ENCODE measurements at places on chromosomes 12 and 14.

- DNase-seq, result no peak
Observed at GRCh38 chr14:71606575-71606974, 325.7 kb upstream of the RGS6 start.

DNA sequence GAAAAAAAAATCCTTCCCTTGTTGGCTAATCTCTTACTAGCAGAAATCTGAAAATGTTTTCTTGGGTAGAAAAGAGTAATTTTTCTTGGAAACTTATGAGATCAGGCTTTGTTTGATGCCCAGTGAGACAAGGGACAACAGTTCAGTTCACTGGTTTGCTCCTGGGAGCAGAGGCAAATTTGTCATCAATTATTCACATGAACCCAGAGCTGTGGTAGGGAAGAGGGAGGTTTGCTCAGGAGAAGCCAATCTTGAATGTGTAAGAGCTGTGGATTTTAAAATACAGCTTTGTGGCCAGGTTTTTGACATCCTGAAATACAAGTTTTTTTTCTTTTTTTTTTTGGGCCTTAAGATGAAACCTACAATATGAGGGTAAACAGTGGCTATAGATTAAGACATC lies 426.6 kb downstream of the ATP23 start:
- peak; percentile 64 for DNase-seq

DNA sequence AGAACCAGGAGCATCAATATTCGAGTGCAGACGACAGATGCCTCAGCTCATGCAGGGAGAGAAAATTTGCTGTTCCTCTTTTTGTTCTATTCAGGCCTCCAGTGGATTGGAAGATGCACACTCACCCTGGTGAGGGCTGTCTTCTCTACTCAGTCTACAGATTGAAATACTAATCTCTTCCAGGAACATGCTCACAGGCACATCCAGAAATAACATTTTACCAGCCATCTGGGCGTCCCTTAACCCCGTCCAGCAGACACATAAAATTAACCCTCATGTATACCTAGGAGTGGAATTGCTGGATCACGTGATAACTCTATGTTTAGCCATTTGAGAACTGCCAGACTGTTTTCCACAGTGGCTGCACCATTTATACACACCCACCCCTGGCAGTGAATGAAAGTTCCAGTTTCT lies 4.5 kb upstream of the OAS2 start:
- DNase-seq, result no peak

DNA sequence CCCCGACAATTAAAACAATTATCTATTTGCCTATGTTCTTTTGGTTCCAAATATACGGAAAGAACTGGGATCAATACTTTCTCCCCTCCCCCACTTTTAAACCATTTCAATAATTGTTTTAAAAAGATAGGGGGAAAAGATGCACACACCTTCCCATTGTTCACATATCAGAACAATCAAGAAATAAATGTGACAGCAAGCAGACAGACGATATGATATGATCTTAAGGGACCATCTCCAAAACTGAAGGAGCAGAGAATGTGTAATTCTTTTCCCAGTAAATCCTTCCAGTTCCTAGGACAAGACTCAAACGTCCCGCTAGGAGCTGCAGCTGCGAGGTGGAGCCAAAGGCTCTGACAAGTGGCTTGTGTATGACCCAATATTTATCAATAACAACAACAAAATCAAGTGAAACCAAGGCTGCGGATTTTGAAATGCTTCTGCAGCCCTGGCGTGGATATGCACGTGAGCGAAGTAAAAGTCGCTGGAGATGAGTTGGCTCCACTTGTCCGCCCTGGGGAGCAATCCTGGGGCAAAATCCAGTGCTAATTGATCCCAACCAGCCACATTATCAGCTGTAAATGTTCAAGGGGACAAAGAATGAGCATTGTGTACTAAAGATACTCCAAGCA lies 8.2 kb upstream of the FOXG1 start:
- no peak for DNase-seq

DNA sequence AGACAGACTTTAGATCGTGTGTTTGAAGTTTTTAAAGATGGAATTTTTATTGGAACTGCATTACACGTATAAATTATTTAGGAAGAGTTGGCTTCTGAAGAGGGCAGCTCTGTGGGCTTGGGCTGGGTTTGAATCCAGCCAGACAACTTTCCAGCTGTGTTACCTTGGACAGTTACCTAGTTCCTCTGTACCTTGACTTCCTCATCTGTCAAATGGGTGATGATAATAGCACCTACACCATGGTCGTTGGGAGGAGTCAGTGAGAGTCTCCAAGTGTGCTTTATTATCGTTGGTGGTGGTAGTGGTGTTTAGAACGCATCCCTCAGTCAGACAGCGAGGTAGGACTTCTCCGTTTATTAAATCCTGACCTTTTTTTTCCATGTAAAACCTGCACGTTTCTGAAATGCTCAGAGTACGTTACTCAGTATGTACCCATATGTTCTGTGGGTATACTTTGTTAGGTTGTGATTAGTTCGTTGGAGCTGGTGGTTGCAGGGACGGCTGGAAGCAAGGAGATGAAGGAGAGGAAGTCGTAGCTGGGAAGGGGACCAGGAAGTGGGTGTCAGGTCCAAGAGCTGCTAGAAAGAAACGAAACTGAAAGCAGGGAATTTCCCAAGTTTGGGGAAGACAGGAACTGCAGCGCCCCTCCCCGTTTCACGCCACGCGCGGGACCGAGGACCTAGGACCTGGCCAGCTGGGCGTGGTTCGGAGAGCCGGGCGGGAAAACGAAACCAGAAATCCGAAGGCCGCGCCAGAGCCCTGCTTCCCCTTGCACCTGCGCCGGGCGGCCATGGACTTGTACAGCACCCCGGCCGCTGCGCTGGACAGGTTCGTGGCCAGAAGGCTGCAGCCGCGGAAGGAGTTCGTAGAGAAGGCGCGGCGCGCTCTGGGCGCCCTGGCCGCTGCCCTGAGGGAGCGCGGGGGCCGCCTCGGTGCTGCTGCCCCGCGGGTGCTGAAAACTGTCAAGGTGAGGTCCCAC lies at the start of gene OAS3:
Gene OAS3, plus strand, starts transcription at position 734 of the 979 bp plus-strand sequence. Its CDS starts 57 bp downstream, at position 791.
- peak; percentile 64 for DNase-seq

GRCh38 chr14:84492685-84493084 lies 1037.3 kb upstream of the FLRT2 start:
- DNase-seq, result no peak

- peak; percentile 69 for DNase-seq
Observed at GRCh38 chr14:50560931-50561285, 963 bp downstream of the ATL1 start.

GRCh38 chr14:21486640-21487087 lies 9.7 kb downstream of the TOX4 start:
- DNase-seq, result peak; percentile 81

GRCh38 chr14:71071042-71071441 lies 163.8 kb downstream of the PCNX1 start:
- no peak for DNase-seq

DNA sequence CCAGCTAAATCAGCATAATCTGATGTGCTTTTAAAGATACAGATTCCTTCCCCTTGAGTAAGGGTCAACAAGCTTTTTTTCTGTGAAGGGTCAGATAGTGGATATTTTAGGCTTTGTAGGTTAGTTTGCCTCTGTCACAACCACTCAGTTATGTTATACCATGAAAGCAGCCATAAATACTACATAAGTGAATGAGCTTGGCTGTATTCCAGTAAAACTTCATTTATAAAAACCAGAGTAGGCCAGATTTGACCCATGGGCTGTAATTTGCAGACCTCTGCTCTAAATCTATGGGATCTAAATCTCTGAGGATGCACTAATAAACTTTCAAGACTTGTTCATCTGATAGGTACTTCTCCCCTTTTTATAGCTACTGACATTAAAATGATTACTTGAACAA lies 47.7 kb downstream of the LEMD3 start:
- peak; percentile 8 for DNase-seq

DNA sequence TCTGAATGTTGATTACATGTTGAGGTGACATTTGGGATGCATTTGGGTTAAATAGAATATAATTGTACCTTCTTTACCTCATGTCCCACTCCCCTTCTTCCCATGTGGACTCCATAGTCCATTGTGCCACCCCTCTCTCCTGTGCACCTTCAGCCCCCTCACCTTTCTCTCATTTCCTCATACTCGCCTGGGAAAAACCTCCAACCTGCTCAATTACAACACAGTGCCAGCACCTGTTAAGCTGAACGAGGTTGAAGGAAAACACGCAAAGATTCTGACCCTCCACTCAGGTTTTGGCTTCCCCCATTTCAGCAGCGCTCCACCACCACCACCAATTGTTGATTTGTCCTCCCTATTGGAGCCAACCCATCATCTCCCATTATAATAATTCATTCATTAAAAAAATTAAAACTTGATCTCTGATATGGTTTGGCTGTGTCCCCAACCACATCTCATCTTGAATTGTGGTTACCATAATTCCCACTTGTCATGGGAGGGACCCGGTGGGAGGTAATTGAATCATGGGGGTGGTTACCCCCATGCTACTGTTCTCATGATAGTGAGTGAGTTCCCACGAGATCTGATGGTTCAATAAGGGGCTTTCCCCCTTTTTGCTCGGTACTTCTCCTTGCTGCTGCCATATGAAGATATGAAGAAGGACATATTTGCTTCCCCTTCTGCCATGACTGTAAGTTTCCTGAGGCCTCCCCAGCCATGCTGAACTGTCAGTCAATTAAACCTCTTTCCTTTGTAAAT lies 33.7 kb upstream of the PPP2R5C start:
- DNase-seq, result no peak

DNA sequence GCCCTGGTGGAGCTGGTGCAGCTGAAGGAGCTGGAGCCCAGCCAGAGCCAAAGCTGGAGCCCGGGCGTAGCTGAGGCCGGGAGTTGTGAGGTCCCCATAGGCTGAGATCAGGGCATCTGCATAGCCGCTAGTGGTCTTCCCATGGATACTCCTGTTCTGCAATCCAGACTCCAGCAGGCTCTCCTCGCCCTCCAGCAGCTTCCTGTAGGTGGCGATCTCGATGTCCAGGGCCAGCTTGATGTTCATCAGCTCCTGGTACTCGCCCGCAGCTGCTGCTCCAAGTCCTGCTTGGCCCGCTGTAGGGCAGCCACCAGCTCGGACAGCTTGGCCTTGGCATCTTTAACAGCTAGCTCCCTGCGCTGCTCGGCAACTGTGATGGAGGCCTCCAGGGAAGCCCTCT lies 966.1 kb downstream of the FSCB start:
- no peak for DNase-seq

DNA sequence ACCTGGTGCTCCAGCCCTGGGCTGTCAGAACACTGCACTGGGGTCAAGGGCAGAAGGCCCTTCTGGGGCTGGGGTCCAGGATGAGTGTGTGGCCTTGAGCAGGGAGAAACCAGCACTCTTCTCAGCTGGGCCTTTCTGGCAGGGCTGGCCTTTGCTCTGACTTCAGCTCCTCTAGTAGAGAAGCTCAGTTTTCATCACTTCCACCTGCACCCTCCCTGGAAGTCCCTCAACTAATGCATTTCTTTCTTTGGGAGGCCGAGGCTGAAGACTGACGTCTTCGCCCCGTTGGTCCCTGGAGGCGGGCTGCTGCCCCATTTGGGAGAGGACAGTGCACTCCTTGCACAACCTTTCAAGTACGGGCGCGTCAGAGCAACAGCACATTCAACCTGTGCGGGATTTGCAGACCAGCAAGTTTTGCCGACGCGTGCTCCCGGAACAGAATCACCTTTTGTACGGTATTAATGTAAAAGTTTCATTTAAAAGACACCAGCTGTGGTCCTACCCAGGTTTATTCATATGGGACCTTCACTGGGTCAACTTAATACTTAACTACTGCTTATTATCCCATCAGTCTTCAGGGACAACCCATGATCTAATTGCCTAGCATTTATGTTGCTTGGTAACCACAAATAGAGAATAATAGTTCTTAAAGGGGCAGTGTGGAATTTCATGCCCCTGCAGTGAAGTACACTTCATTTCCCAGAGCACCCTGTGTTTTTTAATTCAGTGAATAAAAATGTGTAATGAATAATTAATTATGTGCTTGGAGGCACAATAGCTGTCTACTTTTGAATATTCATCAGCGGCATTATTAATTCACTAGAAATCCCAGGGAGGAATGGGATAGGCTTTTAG lies 134.8 kb upstream of the VRK1 start:
- DNase-seq, result peak; percentile 8

DNA sequence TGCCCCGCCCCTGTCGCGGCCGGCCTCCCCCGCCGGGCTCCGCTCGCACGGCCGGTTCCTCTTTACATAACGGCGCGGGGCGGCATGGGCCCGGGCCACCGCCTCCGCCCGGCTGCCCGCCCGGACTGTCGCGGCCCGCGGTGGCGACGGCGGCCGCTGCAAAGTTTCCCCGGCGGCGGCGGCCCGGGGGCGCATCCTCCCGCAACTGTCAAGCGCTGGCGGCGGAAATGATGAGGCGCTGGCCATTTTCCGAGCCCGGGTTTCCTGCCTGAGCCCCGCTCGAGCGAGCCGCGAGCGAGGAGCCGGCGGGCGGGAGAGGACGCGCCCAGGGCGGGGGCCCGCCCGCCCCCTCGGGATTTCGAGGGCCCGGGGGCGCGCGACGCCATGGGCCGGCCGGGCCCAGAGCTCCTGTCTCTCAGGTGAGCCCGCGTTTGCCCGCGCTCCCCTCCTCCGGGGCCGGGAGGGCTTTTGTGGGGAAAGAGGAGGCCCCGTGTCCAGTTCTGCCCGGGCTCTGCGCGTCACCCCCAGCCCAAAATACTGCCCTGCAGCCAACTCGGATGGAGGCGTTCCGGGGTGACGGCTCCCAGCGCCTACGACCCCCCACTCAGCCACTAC lies at the start of gene SH2B3:
Gene SH2B3, plus strand, starts transcription at position 65 of the 615 bp plus-strand sequence. CDS start 12,223 bp downstream, outside the sequence.
- peak; percentile 59 for DNase-seq

- peak; percentile 92 for DNase-seq
Observed at GRCh38 chr14:61934385-61934784, 172.2 kb downstream of the SNAPC1 start.

DNA sequence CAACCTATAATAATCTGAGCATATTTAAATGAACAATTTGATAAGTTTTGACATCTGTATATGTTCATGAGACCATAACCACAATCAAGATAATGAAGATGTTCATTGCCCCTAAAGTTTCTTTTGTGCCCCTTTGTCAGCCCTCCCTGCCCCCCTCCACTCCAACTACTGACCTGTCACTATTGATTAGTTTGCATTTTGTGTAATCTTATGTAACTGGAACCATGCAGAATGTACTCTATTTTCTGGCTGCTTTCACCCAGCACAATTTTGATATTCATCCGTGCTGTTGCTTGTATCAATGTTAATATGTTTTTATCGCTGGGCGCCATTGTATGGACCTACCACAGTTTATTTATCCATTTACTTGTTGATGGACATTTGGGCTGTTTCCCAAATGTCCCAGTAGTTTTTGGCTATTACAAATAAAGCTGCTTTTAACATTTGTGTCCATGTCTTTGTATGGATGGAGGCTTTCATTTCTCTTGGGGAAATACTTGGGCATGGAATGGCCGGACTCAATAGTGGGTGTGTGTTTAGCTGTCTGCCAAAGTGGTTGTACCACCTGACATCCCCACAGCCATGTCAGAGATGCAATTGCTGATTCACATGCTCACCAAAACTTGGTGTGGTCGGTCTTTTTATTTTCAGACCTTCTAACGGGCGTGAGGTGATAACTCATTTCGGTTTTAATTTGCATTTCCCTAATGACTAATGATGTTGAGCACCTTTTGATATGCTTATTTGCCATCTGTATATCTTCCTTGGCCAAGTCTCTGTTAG lies 38.9 kb downstream of the EML1 start:
- DNase-seq, result no peak

- no peak for DNase-seq
Observed at GRCh38 chr12:16043480-16043879, 132.3 kb downstream of the DERA start.

All from fibroblast of lung (primary cell).